ENCODE measurements at places on chromosomes 12 and 14. TPM values are rescaled to one million over a fixed set of nuclear protein-coding genes. Genes with fewer than 3 reads are reported as not detected.

DNA sequence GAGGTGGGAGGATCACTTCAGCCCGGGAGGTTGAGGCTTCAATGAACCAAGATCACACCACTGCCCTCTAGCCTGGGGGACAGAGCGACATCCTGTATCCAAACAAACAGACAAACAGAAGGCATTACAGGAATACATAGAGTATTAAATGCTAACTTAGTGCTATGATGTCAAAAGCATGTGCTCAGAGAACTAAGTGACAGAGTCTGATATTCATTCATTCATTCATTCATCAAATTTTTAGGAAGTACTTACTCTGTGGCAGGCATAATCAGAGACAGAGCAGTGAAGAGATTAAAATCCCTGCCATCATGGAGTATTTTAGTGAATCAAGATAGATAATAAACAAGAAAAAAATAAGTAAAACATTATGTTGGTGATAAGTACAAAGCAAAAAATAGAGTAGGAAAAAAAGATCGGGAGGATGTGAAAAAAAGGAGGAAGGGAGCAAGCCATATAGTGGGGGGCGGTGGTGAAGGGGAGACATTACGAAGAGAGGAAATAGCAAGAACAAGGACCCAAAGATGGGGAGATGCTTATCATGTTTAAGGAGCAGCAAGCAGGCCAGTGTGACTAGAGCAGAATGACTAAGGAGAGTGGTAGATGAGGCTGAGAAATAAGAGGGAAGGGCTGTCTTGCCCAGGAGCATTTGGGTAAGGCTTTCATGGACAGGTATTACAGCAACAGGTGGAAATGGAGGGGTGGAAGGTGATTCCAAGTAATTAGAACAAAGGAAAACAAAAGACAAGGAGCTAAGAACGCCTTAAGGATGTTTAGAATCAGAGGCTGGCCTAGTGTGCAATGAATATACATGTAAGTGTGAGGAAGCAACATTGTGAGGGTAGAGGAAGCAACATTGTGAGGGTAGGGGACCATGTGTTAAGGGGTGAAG, 2.8 kb downstream of the MAP4K5 start:
- DNase-seq: no peak

SIX4 gene
- total RNA-seq: 1.4 TPM

DNA sequence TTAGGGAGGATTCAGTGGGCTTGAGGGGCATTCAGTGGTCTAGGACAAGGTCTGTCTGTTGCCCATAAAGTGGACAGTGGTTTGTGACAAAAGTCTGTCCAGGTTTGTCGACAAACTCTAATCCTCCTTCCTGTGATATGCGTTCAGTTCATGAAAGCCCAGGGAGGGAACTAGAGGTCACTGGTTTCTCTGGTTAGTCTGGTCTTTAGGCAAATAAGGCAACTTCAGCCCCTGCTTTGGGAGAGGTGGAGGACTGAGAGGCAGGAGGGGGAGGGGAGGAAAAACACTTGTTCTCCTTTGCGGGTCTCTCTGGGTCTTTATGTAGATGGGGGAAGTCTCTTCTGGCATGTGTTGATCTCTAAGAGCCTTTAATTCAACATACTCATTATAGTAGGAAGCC, 235.1 kb upstream of the PWP1 start:
- DNase-seq: no peak

DNA sequence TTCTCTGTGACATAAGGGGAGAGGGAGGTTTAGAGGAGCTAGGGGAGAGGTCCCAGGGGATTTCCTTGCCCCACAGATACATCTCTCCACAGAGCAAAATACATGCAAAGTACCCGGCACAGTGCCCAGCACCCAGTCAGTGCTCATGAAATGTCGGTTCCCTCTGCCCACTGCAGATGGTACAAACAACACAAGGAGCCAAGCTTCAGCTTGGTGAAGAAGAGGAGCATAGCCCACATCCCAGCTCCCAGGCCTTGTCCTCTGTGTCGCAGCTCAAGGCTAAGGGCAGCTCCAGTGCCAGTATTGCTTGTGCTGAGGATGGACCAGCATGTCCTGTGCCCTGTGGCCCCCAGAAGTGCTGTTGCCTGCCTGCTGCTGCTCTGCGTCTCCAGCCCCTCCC, 35.0 kb upstream of the FKBP4 start:
- DNase-seq: no peak

VWF gene
- 224 TPM for total RNA-seq
